ENCODE measurements at places on chromosomes 3 and 15.
A peak's percentile ranks its signal among the peaks of the same experiment; 100 is the strongest.

- DNase-seq, result peak; percentile 74
These were observed 44.1 kb downstream of the CPN2 start for GRCh38 chr3:194306771-194307640.

- DNase-seq, result no peak
These were observed 18.1 kb downstream of the IL17RD start for GRCh38 chr3:57147071-57147470.

DNA sequence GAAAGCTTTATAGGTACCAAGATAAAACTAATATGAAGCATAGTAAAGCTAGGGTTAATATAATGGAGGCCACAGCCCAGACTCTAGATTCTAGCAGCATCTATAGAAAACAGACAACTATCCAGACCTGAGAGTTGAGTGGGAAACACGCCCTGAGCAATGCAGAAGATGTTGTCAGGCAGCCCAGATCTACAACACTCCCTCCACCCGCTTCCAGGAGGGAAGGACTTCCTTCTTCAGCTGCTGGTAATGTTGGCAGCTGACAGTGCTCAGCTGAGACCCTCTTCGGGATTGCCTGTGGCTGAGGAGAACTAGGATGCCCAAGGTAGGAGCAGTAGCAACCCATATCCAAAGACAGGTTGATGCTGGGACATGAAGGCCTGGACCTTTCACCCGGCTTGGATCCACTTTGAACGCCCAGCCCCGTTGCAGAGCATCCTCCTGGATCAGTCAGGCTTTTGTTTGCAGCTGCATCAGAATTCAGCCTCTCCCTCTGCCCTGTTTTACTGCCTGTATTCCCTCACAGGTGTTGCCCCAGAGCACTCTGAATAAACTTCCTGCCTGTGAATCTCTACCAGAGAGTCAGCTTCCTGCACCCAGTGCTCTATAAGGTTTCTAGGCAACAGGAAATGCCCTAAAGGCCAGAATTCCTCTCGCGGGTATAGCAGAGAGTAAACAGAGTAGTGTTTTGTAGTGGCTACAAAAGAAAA lies 174.7 kb upstream of the IL12A start:
- no peak for DNase-seq

- no peak for DNase-seq
These were observed 62.0 kb downstream of the RARB start for GRCh38 chr3:25489858-25490593.

GRCh38 chr15:65412556-65412955 lies 10.2 kb downstream of the IGDCC4 start:
- DNase-seq, result no peak

- DNase-seq, result no peak
These were observed 414.4 kb upstream of the CFAP20DC start for GRCh38 chr3:59464187-59464586.

DNA sequence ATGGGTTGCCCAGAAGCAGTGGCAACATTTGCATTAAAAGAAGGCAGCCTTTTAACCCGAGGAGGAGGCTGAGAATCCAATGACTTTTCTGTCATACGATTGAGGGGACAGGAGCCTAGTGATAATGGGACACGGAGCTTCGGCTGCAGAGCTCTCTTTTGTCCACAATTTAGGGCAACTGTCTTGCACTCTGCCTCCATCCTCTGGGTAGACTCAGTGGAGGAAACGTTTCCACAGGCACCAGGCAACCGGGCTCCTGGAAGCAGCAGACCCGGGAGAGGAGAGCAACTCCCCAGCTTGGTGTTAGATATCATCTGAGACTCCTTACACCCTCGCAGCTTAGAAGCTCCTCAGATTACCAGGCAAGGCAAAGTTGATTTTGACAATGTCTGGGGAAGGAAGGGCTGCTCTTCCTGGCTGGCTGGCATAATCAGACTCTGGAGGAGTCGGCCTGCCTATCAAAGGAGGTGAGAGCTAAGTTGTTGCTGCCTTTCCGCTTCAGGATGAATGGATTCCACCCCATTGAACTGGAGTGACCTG lies 43.5 kb upstream of the RNU6-1 start:
- no peak for DNase-seq

DNA sequence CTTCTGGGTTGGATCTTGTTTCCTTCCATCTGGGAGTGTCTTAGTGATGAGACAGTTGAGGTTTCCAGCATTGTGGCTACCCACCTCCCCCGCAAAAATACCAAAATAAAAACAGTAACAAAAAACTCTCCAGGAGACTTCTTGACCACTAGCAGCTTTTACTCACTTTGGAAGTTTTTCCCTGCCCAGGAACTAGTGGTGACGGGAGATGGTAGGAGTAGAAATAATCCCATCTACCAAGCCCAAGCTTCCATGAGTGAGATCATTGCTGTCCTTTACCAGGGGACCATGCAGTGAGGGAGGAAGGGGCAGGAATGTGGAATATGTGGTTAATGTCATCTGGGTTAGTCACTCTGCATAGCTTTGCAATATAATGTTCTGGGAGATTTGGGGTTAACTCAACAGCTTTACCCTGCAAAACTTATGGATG lies 187.7 kb downstream of the ITPR1 start:
- DNase-seq, result no peak

GRCh38 chr3:34889641-34890040 lies 749.7 kb upstream of the ARPP21 start:
- no peak for DNase-seq

GRCh38 chr15:69668963-69669362 lies 216.3 kb downstream of the RPLP1 start:
- peak; percentile 47 for DNase-seq

Measured in activated CD4-positive, alpha-beta memory T cell treated with anti-CD3 and anti-CD28 coated beads for 36 hours (primary cell).